ENCODE measurements at places on chromosomes 3 and 15.

DNA sequence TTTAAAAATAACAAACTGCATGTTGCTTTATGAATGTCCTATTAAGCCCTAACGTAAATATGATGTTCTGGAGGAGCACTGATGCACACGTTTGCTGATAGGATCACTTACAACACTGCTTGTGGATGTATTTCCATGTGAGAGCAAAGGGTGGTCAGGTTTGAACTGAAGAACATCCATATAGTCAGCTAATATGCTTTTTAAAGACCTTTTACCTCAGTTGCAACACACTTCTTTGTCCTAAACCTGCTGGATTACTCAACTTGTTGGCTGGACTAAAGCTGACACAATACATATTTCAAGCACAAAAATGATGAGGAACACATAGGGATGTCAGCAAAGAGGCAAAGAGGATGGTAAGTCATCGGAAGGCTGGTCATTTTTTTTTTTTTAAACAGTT is 186.6 kb downstream of the TIGIT start:
- DNase-seq = no peak

- no peak for DNase-seq
Observed at GRCh38 chr3:5314897-5315296, 127.4 kb downstream of the EDEM1 start.

DNA sequence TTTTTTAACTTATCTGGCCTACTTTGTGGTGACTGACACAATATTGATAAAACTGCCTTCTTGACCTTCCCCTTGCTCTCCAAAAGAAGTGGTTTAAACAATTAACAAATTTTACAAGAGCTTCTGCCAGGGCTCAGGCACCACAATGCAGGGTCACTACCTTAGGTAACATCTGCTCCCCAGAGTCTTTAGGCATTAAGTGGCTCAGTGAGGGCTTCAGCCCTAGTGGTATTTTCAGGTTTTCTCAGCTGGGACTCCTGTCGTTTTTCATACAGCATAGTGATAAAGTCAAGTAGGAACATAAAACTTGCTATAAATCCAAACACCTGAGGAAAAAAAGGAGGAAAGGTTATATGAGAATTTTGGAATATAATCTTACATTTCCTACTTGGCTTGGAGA is 18.9 kb downstream of the CMTM6 start:
- no peak for DNase-seq

DNA sequence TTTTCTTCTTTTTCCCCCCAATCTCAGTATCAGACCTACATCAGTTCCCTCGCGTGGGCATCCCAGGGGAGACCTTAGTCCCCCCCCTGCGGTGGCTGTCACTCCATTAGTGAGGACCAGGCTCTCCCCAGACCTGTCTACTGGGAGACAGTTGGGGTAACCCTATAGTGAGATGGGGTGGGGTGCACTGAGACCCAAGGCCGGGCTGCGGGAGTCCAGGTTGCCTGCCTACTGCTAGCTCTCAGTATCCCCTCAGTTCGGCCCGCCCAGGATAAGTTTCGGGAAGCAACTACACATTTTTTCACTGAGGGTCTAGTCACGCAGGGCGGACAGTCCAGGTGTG is 671 bp upstream of the DCUN1D1 start:
- no peak for DNase-seq

GRCh38 chr3:105572501-105572900 is 205.8 kb downstream of the ALCAM start:
- no peak for DNase-seq

DNA sequence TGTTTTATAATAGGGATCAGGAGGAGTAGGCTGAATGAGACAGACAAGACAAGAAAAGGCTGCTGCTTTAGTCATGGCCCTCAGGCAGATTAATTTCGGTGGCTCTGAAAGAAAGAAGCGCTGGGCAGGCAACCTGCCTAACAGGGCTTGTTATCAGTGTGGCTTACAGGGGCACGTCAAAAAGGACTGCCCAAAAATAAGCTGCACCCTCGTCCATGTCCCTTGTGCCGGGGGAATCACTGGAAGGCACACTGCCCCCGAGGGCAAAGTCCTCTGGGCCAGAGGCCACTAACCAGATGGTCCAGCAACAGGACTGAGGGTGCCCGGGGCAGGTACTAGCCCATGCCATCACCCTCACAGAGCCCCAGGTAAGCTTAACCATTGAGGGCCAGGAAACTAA is 188.5 kb downstream of the IGSF11 start:
- no peak for DNase-seq

DNA sequence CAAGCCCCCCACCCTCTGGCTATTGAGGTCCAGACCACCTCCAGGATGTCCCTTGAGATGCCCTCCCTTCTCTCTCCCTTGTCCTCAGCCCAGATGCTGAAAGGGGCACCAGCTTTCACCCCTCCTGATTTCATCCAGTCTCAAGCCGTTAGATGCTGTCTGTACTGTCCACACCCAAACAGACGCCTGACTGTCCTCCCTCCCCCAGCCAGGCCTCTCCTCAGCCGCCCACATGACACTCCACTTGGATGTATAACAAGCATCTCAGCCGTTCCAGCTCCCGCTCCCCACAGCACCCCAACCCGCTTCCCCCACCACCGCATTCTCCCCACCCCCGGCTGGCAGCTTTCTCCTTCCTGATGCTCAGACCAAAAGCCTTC is 25.0 kb upstream of the CYP11A1 start:
- DNase-seq = no peak

GRCh38 chr3:187920913-187921312 is 175.6 kb upstream of the BCL6 start:
- DNase-seq = no peak

- no peak for DNase-seq
Observed at GRCh38 chr3:10366651-10367101, 45.8 kb upstream of the SEC13 start.

DNA sequence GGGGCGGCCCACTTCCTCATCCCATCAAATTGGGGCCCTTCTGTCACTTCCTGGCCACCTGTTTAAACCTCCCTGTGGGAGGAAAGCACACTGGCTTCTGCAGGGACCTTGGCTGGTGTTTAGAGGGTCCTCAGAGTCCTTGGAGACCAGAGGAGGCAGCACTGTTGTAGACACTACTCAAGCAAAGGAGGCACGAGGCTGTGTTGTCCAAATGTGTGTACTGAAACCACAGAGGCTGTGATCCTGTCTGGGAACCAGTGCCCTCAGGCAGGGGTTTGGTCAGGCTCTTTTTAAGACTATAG is 12.4 kb upstream of the SEC13 start:
- no peak for DNase-seq

DNA sequence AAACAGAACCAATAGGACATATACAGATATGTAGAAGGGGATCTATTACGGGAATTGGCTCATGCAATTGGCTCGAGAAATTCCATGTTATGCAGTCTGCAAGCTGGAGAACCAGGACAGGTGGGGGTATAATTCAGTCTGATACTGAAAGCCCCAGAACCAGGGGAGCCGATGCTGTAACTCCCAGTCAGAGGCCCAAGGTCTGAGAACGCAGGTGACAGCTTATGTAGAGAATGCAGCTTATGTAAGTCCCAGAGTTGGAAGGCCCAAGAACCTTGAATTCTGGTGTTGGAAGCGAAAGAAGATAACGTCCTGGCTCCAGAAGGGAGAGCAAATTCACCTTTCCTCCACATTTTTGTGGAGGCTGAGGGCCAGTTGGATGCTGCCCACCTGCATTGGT is 62.7 kb downstream of the CCNL1 start:
- DNase-seq = no peak

DNA sequence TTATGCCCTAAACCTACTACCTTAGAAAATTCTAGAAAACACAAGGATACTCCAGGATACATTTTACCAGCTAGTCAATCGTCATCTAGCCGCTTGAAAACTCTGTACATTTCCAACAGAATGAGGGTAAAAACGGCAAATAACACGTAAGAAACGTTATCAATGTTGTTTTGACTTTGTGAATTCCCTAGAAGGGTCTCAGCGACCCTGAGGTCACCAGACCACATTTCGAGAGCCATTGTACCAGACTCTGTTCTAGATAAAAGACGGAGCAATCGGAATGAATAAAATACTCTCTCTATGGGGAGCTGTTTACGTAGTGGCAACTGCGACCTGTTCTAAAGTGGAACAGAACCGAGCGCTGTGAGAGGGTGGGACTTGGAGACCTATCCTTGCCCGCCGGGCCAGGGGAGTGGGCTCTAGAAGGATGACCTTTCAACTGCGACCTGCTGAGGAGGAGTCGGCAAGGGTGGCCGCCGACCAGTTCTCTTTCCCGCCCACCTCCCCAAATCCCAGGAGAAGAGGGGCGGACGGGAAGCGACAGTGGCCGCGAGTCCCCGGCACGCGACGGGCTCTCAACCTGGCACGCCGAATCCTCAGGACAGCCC is 778 bp upstream of the AP4E1 start:
- no peak for DNase-seq

DNA sequence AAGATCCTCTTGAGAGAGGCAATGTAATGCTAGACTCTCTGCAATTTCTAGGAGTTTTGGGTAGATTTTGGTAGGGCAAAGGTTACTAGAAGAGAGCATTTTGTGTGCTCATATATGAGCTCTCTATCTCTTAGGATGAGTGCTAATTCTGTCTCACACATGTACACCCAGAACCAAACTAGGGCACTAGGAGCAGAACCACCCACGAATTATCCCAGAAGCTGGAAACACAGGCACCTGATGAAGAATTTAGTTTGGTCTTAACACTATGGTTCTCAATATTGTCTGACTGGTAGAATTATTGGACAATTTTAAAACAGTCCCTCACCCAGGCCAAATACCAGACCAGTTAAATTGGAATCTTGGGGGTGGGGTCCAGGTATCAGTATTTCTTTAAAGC is 94.8 kb downstream of the PRICKLE2 start:
- no peak for DNase-seq

DNA sequence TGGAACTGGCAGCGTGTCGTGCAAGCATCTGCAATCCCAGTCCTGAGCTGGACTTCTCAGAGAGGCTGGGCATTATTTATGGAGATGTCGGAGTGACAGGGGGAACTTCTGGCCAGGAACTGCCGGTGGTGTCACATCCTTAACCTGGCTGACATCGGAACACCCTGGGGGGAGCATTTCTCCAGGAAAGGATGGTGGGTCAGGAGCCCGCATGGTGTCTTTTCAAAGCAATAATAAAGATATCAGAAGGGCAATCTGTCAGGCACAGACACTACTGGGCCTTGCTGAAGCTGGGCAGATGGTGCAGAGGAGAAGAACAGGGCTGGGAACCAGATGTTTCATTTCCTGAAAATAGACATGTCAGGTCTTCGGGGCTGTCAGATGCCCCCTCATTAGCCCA is 133.5 kb downstream of the WNT7A start:
- DNase-seq = no peak

DNA sequence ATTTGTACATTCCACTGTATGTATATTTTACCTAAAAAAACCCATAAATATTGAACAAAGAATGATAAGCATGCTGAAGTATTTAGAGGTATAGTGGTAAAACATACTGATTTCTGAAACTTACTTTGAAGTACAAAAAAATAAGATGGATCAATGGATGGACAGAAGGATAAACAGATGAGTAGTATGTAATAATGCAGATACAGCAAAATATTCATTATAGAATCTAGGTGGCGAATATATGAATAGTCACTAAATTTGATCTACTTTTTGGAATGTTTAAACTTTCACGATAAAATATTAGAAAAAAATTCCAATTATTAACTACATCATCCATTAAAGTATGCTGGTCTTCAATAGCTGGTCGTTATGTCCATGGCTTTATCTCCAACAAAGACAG is 51.9 kb upstream of the GNB4 start:
- DNase-seq = no peak

- no peak for DNase-seq
Observed at GRCh38 chr3:176219970-176220369, 977.3 kb downstream of the TBL1XR1 start.

- DNase-seq = no peak
Observed at GRCh38 chr15:33500432-33501195, 189.8 kb downstream of the RYR3 start.

GRCh38 chr3:66586853-66587252 is 86.0 kb upstream of the LRIG1 start:
- no peak for DNase-seq

DNA sequence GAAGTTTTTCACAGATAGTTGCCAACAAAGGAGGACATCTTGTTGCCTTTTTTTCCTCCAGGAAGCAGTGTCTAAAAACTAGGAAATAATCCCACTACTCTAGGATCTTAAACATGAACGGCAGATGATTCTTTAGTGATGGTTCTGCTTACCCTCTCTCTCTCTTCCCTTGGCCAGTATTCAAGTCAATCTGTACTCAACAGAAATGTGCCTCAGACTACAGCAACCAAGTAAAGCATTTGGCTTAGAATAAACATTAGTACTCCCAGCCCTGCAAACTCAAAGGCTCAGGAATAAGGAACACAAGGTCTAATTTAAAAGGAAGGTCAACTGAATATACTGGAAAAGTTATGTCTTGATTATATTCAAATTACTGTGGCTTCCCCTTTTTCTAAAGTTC is 8.7 kb downstream of the NPTN start:
- no peak for DNase-seq

- no peak for DNase-seq
Observed at GRCh38 chr3:52394751-52395502, 50.0 kb downstream of the SEMA3G start.

- no peak for DNase-seq
Observed at GRCh38 chr15:36191459-36191858, 388.0 kb upstream of the CDIN1 start.

DNA sequence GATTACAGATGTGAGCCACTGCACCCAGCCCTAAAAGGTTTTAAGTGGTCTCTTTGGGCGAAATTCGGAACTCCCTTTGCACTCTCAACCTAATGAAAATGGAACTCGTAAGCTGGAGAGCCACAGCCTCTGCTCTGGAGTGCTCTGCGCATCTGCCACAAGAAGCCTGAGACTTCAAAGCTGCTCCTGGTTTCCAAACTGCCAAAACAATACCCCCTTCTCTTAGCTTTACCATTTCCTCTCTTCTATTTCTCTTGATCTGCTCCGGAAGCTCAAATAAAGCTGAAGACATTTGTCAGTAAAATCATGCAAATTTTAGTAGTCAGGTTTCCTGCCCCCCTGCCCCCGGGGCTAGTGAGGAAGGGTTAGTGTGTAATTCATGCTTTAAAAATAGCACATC is 312.7 kb downstream of the MFSD1 start:
- no peak for DNase-seq

- DNase-seq = no peak
Observed at GRCh38 chr3:161838021-161838420, 341.4 kb downstream of the OTOL1 start.

Data from stimulated activated CD4-positive, alpha-beta T cell treated with anti-CD3 and anti-CD28 coated beads, Interleukin-15, amount 100 ng/mL, for 1 hour (primary cell).